Peyer's patch (tissue), 4 donors: ENCODE measurements at places on chromosomes 2 and 18. TPM values are rescaled to one million over a fixed set of nuclear protein-coding genes. Genes with fewer than 3 reads are reported as not detected.
A peak's percentile ranks its signal among the peaks of the same experiment; 100 is the strongest.

Gene GNAL
- 7.4 TPM for total RNA-seq

Gene ZNF513
- total RNA-seq: 31.1 TPM

Gene ADRA2B
- total RNA-seq: not detected

Gene PDE6D
- 23.6 TPM for total RNA-seq

Gene PIEZO2
- total RNA-seq: 4.0 TPM

Gene PROM2
- 68.9 TPM for total RNA-seq

Gene RUFY4
- not detected for total RNA-seq

Gene CCDC138
- 6.3 TPM for total RNA-seq

GRCh38 chr2:8659092-8659734, 22.6 kb upstream of the ID2 start:
- no peak overlapping the region for H3K27ac ChIP-seq
- no peaks in the 10 kb centered on the region for H3K4me1 ChIP-seq
- no peak for DNase-seq

DNA sequence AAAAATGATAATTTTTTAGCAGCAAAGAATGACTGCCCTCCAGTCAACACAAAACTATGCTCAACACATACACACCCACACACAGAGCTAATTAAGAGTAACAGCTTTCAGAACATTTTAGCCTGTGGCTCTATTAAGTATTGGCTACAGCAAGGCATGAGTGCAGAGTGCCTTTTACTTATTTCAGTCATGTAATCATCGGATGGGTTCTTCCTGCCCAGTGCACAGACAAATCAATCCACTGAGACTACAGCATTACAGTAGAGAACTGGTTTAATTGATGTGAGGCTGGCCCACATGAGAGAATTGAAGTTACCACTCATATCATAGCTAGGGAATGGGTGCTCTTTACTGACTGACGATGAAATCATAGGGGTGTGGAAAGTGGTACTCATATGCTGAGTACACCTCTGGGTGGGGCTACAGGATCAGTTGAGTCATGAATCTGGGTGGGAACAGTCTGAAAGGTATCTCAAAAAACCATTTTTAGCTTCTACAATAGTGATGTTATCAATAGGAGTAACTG, 241.0 kb downstream of the FSIP2 start:
- H3K4me1 ChIP-seq: no peaks in the 10 kb centered on the region
- no peak overlapping the region for H3K4me3 ChIP-seq
- no peak for DNase-seq
- no peaks in the 10 kb centered on the region for H3K36me3 ChIP-seq
- no peaks in the 10 kb centered on the region for H3K27me3 ChIP-seq

GRCh38 chr2:42872721-42873120, 80.3 kb upstream of the HAAO start:
- no peak for DNase-seq
- no peaks in the 10 kb centered on the region for H3K27me3 ChIP-seq
- H3K4me3 ChIP-seq: no peak overlapping the region
- no peaks in the 10 kb centered on the region for H3K36me3 ChIP-seq
- no peak overlapping the region for H3K27ac ChIP-seq

- H3K27me3 ChIP-seq: no peaks in the 10 kb centered on the region
- peak overlapping the region; percentile 25 for H3K27ac ChIP-seq
- peak; percentile 51 for DNase-seq
- no peaks in the 10 kb centered on the region for H3K4me1 ChIP-seq
Observed at GRCh38 chr18:44817831-44818473, 137.3 kb downstream of the SETBP1 start.

- no peaks in the 10 kb centered on the region for H3K27me3 ChIP-seq
- H3K4me3 ChIP-seq: no peak overlapping the region
- peak; percentile 29 for DNase-seq
- peak overlapping the region; percentile 57 for H3K27ac ChIP-seq
Observed at GRCh38 chr2:70069049-70069448, 18.2 kb upstream of the PCBP1 start.

DNA sequence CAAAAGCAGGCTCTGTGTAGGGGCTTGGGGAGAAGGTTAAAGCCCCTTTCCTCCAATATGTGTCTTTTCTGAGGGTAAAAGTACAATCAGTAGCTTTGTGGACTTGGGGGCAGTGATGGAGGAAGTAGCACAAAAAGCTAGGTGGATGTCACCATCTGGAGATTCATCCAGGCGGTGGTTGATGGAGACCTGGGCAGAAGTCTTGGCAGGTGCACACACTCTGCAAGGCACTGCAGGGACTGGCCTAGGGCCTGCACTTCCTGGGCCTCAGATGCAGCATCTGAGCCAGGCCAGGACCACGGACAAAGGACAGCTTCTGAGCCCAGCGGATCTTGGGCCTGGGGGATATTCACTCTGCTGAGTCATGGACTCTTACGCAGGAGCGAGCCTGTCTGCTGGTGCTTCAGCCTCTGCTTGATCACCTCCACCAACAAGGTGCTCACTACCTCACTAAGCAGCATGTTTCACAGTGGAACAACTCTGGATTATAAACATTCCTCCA, 391.1 kb downstream of the TNS1 start:
- H3K4me3 ChIP-seq: no peak overlapping the region
- no peaks in the 10 kb centered on the region for H3K27me3 ChIP-seq
- no peaks in the 10 kb centered on the region for H3K4me1 ChIP-seq
- no peak overlapping the region for H3K27ac ChIP-seq
- H3K36me3 ChIP-seq: no peaks in the 10 kb centered on the region

DNA sequence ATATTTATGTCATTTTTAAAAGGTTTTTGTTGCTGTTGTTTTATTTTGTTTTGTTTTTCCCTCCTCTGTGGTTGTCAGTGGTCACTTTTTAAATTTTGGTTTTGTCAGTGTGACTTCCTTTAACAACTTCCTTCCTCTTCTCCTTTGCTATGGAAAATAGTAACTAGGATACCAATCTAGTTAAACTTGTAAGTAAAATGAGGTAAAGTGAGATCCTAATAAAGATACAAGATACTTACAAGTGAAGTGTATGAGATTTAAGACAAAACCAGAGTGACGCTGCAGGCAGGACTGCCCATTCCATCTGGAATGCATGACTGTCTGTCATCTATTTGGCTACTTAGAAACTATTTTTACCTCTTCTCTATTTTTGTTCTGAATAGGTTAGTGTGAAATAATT, 30.6 kb upstream of the CREB1 start:
- no peaks in the 10 kb centered on the region for H3K36me3 ChIP-seq
- no peak overlapping the region for H3K27ac ChIP-seq
- H3K4me1 ChIP-seq: no peaks in the 10 kb centered on the region
- no peaks in the 10 kb centered on the region for H3K27me3 ChIP-seq
- DNase-seq: no peak

DNA sequence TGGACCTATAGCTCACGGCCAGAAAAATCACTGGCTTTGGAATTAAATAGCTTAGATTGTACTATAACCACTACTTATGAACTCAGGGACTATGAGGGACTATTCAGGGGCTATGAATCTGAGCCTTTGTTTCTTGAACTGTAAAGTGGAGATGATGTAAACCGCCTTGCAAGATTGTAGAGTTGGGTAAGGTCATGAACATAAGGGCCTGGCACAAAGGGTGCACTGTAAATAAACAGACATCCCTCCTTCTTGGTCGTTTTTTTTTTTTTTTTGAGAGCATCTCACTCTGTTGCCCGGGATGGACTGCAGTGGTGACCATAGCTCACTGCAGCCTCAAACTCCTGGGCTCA, 2.8 kb downstream of the TMEM177 start:
- H3K27me3 ChIP-seq: no peaks in the 10 kb centered on the region
- no peaks in the 10 kb centered on the region for H3K4me1 ChIP-seq
- no peak overlapping the region for H3K4me3 ChIP-seq
- no peak for DNase-seq

DNA sequence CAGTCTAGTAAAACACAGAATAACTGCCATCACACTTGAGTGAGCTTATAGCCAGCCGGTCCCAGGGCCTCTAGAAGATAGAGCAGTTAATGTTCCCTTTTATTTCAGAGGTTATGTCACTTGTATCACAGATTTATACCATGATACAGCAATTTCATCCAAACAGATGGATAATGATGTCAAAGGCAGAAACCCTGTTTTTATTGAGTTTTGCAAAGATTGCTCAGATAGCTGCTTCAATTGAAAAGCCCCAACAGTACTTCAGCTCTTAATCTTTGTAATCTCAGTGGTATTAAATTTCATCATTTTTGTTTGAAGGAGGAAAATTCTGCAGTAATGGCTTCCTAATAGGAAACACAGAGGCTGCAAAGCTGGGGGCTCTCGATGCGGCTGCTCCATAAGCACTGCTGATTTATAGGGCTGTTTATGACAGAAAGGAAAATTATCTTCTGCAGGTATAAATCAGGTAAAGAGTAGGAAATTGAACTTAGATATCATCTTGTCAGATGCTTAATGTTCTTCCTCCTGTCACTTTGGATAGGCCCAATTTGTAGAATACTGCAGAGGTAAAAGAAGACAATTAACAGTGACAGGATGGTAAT, 112.3 kb downstream of the LNPK start:
- no peaks in the 10 kb centered on the region for H3K27me3 ChIP-seq
- no peak overlapping the region for H3K27ac ChIP-seq
- H3K4me1 ChIP-seq: no peaks in the 10 kb centered on the region
- H3K4me3 ChIP-seq: no peak overlapping the region
- no peak for DNase-seq
- H3K36me3 ChIP-seq: no peaks in the 10 kb centered on the region

GRCh38 chr2:72515696-72516095, 310.1 kb downstream of the EXOC6B start:
- no peaks in the 10 kb centered on the region for H3K36me3 ChIP-seq
- H3K27me3 ChIP-seq: no peaks in the 10 kb centered on the region
- no peak overlapping the region for H3K27ac ChIP-seq
- DNase-seq: no peak
- no peaks in the 10 kb centered on the region for H3K4me1 ChIP-seq

- H3K4me1 ChIP-seq: no peaks in the 10 kb centered on the region
- DNase-seq: no peak
- no peaks in the 10 kb centered on the region for H3K36me3 ChIP-seq
- no peak overlapping the region for H3K4me3 ChIP-seq
Observed at GRCh38 chr2:230920167-230920566, 4.9 kb downstream of the GPR55 start.

- H3K4me1 ChIP-seq: no peaks in the 10 kb centered on the region
- no peak for DNase-seq
- no peak overlapping the region for H3K4me3 ChIP-seq
- H3K36me3 ChIP-seq: no peaks in the 10 kb centered on the region
- H3K27me3 ChIP-seq: no peaks in the 10 kb centered on the region
Observed at GRCh38 chr2:219828127-219828526, 200.7 kb downstream of the SLC4A3 start.

- H3K4me1 ChIP-seq: no peaks in the 10 kb centered on the region
- no peak overlapping the region for H3K27ac ChIP-seq
- no peak for DNase-seq
- no peaks in the 10 kb centered on the region for H3K36me3 ChIP-seq
- no peaks in the 10 kb centered on the region for H3K27me3 ChIP-seq
Observed at GRCh38 chr18:55857956-55858355, 270.0 kb upstream of the TCF4 start.

DNA sequence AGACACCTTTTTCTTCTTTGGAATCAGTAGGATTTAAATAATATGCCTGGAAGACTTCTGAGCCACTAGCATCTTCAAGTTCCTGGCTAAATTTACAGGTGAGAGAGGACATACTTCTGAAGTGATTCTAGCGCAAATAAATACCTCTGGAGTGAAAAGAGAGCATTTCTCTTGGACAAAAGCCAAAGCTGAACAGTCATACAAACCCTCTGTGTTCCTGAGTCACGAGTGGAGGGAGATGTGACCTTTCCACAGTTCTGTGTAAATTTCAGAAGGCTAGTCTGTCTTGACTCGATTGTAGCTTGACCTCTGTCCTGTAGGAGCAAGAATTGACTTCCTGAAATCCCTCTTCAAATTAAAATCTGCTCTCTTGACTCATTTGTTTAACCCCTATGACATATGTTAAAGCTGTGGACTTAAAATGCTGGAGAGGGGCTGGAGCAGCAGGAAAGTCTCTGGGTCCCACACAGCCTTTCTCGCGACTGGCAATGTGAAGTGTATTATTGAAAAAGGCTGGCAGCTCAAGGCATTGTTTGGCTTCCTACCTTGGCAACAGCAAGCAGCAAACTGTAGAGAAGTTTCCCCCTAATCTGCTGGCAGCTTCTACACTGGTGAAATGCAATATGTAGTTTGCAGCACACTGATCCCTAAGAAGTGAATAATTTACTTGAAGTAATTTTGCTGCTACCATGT, 79.6 kb upstream of the GCFC2 start:
- H3K4me1 ChIP-seq: no peaks in the 10 kb centered on the region
- H3K36me3 ChIP-seq: no peaks in the 10 kb centered on the region
- no peak overlapping the region for H3K4me3 ChIP-seq
- no peaks in the 10 kb centered on the region for H3K27me3 ChIP-seq

GRCh38 chr2:8729939-8730338, 48.1 kb downstream of the ID2 start:
- no peak overlapping the region for H3K4me3 ChIP-seq
- no peaks in the 10 kb centered on the region for H3K27me3 ChIP-seq
- H3K27ac ChIP-seq: no peak overlapping the region
- no peaks in the 10 kb centered on the region for H3K4me1 ChIP-seq

- no peaks in the 10 kb centered on the region for H3K27me3 ChIP-seq
- no peaks in the 10 kb centered on the region for H3K4me1 ChIP-seq
- no peak overlapping the region for H3K27ac ChIP-seq
Observed at GRCh38 chr2:6554466-6554865, 311.2 kb downstream of the CMPK2 start.

- H3K27me3 ChIP-seq: no peaks in the 10 kb centered on the region
- DNase-seq: no peak
- no peaks in the 10 kb centered on the region for H3K36me3 ChIP-seq
- no peak overlapping the region for H3K27ac ChIP-seq
Observed at GRCh38 chr18:61556862-61557261, 223.6 kb downstream of the CDH20 start.

- H3K27ac ChIP-seq: no peak overlapping the region
- DNase-seq: peak; percentile 71
- H3K4me3 ChIP-seq: no peak overlapping the region
- no peaks in the 10 kb centered on the region for H3K27me3 ChIP-seq
- H3K36me3 ChIP-seq: no peaks in the 10 kb centered on the region
- H3K4me1 ChIP-seq: peaks cover 7% of the 10 kb centered on the region
Observed at GRCh38 chr2:233165895-233166661, 85.4 kb upstream of the ATG16L1 start.

- no peak overlapping the region for H3K4me3 ChIP-seq
- no peaks in the 10 kb centered on the region for H3K36me3 ChIP-seq
Observed at GRCh38 chr2:152497481-152498052, 162.6 kb downstream of the FMNL2 start.

GRCh38 chr2:96763511-96764252, 3.0 kb downstream of the CNNM4 start:
- H3K27ac ChIP-seq: peak overlapping the region; percentile 66
- peak; percentile 66 for DNase-seq
- H3K27me3 ChIP-seq: no peaks in the 10 kb centered on the region
- peak overlapping the region; percentile 93 for H3K4me3 ChIP-seq
- H3K36me3 ChIP-seq: no peaks in the 10 kb centered on the region
- peaks cover 16% of the 10 kb centered on the region for H3K4me1 ChIP-seq

- no peak overlapping the region for H3K27ac ChIP-seq
- no peak overlapping the region for H3K4me3 ChIP-seq
- H3K27me3 ChIP-seq: no peaks in the 10 kb centered on the region
- DNase-seq: no peak
Observed at GRCh38 chr2:47221039-47221438, 65.9 kb upstream of the STPG4 start.

GRCh38 chr18:58152216-58152615, 108.2 kb downstream of the NEDD4L start:
- no peak overlapping the region for H3K4me3 ChIP-seq
- DNase-seq: no peak
- H3K4me1 ChIP-seq: no peaks in the 10 kb centered on the region
- H3K36me3 ChIP-seq: no peaks in the 10 kb centered on the region
